Jurkat, Clone E6-1 (cell line): ENCODE measurements at places on chromosomes 6 and 20.

GRCh38 chr20:9723501-9724202 is 115.2 kb downstream of the PAK5 start:
- no peak for DNase-seq

- no peak for DNase-seq
Measured at GRCh38 chr6:56734335-56734734, 91.6 kb upstream of the DST start.

GRCh38 chr20:41478026-41478425 is 111.4 kb upstream of the EMILIN3 start:
- no peak for DNase-seq

GRCh38 chr6:33008944-33009861 is at the start of gene HLA-DOA:
Gene HLA-DOA (minus strand): TSS chr6:33009591.
- peak; percentile 62 for DNase-seq

GRCh38 chr6:138545621-138545980 is 46.3 kb upstream of the NHSL1 start:
- no peak for DNase-seq

DNA sequence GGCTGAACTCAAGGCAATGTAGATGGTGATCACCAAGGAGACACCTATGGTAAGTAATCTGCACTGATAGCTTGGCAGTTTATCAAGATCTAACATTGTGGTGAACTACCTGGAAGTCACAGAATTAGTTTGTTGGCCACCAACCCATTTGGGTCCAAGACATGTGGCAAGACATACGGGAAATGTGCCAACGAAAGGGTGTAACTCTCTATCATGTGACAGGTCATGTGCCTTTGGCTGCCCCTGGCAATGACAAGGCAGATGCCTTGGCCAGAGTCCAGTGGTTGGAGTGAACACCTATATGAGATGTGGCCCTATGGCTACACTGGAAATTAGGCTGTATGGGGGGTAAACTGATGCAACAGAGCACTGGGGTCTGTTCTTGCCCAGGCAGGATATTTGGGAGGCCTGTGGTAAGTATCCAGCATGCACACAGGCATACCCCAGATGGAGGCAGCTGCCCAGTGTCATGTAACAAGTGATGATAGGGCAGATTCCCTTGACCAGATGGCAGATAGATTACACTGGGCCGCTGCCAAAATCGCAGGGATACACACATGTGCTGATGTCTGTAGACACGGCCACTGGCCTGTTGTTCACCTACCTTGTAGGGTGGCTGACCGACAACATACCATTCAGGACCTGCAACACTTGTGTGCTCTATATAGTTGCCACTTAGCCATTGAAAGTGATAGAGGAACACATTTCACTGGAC is 35.5 kb upstream of the HSF2 start:
- no peak for DNase-seq

DNA sequence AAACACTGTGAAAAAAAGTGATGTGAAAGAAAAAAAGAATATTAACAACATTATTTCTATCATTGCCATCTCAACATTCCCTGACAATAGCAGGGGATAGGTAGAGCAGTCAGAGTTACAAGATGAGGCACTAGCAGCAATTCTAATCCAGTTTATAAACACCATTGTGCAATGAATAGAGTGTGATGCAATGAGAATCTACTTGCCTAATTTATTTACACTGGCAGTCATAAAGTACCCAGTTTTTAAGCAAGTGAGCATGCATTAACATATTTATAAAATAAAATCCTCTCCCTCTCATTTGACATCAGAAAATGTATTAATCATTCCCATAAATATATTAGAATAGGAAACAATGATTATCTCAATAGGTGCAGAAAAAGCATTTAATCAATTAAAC is 2.5 kb upstream of the MANEA start:
- DNase-seq: no peak

DNA sequence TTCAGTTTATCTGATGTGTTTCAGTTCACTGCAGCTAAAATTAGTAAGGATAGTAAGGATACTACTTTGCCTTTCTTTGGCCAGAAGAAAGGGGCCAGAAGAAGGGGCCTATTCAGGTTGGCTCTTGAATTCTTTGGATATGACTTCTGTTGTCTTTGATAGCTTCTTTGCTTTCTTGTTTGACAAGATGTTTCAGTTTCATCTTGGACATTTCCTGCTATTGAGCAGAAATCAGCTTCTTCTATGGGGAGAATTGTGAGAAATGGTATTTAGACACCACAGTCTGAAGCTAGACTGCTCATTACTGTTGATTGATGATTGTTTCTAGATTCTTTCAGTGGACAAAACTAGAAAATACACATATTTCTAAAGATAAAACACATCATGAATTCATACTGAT is 23.2 kb downstream of the L3MBTL3 start:
- no peak for DNase-seq

DNA sequence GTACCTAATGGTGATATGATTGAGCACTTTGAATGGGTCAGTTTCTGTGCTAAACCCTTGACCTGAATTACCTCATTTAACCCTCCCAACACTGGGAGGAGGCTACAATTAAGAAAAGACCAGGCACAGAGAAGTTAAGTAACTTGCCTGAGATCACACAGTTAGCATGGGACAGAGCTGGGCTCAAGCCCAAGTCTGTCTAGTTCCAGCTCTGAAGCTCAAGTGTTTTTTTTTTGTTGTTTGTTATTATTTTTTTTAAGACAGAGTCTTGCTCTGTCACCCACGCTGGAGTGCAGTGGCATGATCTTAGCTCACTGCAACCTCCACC is 4.0 kb downstream of the FAM83D start:
- DNase-seq: no peak

- no peak for DNase-seq
Measured at GRCh38 chr6:16305246-16305725, 66.9 kb downstream of the GMPR start.

- DNase-seq: peak; percentile 56
Measured at GRCh38 chr6:32415521-32416019, 8.6 kb upstream of the BTNL2 start.

DNA sequence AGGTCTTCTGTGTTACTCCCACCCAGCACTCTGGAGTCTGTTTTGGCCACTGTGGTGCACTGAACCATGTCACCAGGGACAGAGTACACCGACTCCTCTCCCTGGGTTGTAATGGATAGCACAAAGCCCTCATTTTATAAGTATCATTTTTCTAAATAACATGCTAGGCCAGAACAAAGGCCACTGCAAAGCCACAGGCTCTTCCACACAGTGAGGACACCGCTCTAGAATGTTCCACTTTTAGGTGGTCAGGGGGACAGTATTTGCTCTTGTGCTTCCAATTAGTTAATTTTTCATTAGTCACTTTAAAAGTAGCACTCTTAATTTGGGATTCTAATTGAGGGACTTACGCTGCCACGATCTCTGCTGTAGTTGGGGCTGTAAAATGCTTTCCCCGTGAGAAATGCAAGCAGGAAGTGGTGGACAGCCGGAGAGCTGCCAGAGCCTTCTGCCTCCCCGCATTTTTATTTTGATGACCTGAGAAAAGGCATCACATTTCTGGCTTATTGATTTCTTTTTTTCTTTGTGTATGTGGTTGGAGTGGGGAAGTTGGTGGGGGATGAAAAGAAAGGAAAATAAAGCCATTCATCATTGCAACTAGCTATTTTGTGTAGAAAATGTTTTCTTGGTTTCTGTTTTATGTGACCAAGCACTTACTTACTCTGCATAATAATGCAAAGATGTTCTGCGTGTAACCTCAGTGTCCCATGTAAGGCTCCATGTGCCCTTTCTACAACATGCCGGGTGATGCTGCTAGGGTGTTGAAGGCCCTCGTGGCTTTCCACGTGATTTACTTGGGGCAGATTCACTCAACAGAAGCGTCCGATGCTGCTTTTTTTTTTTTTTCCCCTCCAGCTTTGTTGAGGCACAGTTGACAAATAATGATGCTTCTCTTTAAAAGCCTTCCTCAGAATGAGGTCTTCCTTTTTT is 195.9 kb downstream of the SASH1 start:
- no peak for DNase-seq

GRCh38 chr20:61993058-61993457 is 72.6 kb downstream of the TAF4 start:
- no peak for DNase-seq

DNA sequence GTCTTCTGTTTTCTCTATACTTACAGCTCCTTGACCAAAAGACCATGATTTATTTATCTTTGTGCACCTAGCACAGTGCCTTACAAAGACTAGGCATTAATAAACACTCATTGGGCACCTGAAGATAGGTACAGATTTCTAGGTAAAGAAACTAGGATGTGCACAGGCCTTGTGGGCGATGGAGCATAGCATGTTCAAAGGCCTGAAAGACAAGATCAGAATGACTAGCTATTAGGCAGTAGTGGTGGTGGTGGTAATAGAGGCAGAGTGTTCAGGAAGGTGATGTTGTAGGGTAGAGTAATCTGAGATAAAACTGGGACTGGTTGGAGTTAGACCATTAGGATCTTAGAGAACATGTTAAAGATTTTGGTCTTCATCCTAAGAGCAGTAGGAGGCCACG is 3.9 kb downstream of the TXLNB start:
- no peak for DNase-seq

GRCh38 chr6:133415262-133415661 is 174.1 kb downstream of the EYA4 start:
- DNase-seq: no peak

GRCh38 chr6:41682497-41683272 is 44.4 kb downstream of the MDFI start:
- no peak for DNase-seq

DNA sequence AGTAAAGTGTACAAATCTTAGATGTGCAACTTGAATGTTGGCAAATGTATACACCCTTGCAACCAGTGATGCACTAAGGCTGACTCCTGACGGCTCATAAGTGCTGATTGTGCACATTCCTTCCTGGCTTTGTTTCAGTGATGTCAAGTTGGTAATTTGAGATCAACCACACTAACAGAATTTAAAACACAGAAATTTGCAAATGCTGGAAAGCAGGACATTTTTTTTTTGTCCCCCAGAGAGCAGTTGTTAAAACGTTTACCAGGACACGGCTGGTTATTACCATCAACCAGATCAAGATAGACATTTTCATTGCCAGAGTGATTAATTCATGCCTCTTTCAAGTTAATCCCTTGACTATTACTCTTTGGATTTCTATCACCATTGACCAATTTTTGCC is 735.6 kb downstream of the RFPL4B start:
- DNase-seq: no peak

GRCh38 chr6:40282986-40283385 is 304.2 kb downstream of the LRFN2 start:
- no peak for DNase-seq

DNA sequence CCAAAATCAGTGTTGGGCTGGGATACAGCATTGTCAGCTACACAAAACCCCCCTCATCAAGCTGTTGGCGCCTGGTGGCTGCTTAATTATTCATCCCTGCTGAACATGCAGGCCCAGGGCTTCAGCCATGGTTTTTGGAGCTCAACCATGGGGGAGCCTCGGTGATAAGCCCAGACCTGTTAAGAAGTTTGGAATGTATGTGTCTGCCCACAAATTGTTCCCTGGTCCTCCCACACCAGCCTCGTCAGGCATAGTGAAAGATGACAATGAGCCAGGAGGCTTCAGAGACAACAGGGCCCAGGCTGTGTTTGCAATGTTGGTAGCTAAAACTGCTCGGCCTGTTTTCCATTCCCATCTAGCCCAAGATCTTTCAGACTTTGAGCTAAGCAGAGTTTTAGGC is 34.8 kb upstream of the SIRPA start:
- no peak for DNase-seq

GRCh38 chr20:6579417-6579816 is 188.1 kb upstream of the BMP2 start:
- no peak for DNase-seq

DNA sequence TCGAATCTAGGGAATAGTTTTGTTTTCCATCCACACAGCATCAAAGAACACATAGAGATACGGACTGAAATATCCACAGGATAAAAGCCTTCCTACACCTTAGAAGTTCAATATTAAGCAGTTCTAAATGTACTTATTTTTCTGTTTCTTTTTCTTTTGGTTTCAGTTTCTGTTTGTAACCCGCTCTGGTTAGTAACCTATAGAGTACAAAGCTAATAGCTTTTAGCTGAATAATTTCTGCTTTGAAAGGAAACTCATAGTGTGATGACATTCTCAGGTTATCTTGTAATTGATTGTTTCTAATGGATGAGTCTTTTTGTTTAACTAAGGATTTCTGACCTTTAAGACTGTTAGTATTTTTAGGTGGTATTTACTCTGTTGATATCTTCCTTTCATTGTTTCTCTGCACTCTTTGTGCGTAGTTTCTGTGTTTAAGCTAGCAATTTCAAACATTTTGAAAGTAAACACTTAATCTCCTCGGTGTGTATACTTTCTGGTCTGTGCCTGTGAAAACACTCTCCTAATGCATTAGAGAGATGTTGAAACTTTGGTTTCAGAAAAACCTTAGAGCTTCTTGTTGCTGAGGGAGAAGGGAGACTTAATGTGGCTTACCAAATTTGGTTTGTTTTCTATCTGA is 385.5 kb downstream of the HDGFL1 start:
- DNase-seq: peak; percentile 16

DNA sequence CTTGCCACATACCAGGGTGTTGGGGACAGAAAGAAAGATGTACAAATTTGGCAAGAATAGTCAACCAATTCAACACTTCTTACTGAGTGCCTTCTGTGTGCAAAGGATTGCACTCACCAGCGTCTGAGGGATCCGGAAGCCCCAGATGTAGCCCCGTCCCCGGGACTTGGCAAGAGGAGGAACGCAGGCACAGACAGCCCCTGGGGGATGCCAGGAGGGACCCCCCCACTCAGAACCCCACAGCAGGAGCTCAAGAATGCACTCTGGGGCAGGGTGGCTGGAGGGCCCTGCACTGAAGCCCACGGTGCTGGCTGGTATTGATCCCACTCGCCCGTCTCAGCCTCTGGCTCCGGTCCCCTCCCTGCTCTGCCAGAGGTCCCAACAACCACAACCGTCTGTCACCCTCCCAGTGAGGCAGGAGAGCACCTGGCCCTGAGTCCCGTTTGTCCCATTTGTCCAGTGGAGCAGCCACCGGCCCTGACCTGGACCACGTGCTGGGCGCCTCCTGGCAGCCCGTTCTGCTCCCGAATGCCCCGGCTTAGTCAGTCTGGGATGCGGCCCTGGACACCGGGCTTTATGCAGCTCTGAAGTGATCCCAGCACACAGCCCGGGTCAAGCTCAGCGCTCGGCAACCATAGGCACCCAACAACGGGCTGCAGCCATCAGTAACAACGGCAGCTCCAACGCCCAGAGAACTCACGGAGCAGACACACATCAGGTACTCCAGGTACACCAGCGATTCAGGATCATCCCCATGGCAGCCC is 128.7 kb downstream of the DLL1 start:
- DNase-seq: no peak

- DNase-seq: no peak
Measured at GRCh38 chr20:48862279-48862678, 34.5 kb upstream of the PREX1 start.
